ENCODE measurements at places on chromosomes 5 and 9.

DNA sequence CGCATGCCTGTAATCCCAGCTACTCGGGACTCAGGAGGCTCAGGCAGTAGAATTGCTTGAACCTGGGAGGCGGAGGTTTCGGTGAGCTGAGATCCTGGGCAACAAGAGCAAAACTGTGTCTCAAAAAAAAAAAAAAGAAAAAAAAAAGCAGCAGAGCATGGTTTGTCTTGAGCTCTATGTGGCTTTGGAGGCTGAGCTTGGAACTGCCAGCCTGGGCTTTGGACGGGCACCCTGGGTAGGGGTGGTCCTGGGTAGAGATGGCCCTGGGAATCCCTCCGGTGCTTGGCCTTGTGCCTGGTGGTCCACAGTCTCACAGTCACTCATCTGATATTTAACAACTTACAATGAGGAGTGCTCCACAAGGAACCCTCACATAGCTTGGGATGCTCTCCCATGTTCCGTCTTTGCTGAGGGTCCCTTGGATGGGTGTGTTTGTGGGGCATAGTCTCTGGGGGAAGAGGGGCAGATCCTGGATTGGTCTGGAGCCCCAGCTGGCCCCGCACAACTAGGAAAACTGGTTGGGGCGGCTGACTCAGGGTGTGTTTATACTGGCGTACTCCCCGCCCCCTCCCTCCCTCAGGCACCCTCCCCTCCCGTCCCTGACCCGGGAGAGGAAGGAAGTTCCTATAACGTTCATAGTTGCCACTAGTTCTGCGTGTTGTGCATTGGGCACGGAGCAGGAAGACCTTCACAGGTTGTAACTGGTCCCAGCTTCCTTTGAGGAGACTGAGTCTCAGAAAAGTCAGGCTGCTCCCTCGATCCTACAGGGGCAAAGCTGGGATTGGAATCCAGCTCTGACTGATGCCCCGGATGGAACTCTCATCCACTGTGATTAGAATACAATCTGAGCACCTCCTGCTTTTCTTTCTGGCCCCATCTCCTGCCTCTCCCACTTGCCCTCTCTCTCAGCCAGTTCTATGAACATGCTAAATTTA is 11.2 kb downstream of the IER5L start:
- peak; percentile 29 for DNase-seq

GRCh38 chr9:76591256-76591950 is 132.4 kb downstream of the GCNT1 start:
- no peak for DNase-seq

DNA sequence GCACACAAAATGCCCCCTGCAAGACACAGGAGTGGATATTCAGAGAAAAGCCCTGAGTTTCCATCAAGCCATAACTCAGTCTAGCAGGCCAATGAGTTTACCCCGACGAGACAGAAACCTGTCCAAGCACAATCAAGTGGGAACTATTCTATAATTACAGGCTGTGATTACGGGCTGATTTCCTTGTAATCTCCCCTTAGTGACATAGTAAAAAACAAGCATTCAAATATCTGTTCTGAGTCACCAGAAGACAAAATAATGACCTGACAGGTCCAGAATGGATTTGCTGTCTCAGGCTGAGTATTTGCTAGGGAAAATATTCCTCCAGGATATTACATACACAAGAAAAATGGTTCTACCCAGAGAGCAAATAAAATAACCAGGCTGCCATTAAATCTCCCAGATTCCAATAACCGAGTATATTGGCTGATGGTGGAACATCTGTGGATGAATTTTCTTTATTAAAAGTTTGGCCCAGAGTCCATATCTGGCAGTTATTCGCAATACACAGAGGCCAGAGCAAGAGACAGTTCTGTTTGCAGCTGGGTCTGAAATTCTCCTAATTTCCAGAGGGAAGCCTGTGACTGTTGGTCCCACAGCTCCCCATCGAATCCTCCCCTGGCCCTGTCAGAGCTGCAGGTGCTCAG is 35.8 kb downstream of the OLFM1 start:
- no peak for DNase-seq

GRCh38 chr9:105244734-105245028 is 230 bp downstream of the SLC44A1 start:
- DNase-seq: no peak

DNA sequence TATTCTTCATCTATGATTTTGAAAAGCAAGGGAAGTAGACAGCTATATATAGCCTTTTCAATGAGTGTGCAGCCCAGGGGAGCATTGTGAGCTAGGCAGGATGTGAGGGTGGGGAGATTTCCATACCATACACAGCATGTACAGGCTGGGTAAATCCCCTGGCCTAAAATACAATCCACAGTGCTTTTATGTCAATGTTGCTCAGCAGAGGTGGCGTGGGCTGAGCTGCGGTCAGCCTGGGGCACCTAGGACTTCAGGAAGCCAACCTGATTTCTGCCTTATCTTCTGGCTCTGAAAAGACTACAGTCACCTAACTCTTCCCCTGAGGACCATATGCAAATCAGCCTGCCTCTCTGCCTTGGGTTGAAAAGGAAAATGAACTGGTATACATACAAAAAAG is 6.3 kb upstream of the GARIN3 start:
- DNase-seq: peak; percentile 90

GRCh38 chr9:13688223-13688989 is 408.9 kb upstream of the MPDZ start:
- no peak for DNase-seq

GRCh38 chr9:125561509-125562148 is 145.4 kb downstream of the MAPKAP1 start:
- DNase-seq: no peak

- DNase-seq: no peak
Measured at GRCh38 chr9:69623276-69623675, 48.9 kb downstream of the APBA1 start.
